ENCODE measurements at places on chromosomes 11 and 22.
A peak's percentile ranks its signal among the peaks of the same experiment; 100 is the strongest.

DNA sequence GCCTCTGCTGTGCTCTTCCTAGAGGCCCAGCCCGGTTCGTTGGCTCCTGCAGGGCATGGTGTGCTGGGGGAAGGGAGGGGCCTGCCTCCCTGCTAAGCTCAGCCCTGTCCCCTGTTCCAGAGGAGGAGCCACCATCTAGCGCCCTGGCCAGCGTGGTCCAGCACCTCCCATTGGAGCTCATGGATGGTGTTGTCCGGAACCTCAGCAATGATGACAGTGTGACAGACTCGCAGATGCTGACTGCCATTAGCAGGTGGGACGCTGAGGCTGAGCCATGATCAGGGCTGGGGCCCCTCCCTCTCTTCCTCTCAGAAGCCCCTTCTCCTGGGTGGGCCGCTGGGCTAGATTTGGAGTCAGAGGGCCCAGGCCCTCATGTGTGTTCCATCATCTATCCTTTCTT is 9.1 kb downstream of the USP35 start:
- H3K27me3 ChIP-seq, result no peaks in the 10 kb centered on the region
- H3K4me1 ChIP-seq, result peaks cover 16% of the 10 kb centered on the region
- H3K4me3 ChIP-seq, result no peak overlapping the region
- DNase-seq, result no peak

DNA sequence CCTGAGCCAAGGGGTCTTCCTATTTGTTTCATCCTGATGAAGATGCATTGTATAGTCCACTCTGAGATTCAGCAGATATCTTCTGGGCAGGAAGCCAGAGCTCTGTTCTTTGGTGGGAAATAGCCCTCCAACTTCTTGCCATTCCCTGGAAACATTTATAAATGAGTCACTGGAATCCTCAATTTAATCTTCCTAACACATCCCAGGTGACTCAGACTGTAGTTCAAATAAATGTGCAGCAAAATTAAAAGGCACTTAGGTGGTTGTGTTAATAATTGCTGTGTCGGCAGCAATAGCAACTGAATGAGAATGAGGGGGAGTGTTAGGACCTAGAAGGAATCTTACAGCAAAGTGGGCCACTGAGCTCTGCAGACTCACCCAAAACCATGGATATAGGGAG is 108.6 kb downstream of the INSC start:
- H3K4me3 ChIP-seq, result no peak overlapping the region
- H3K27me3 ChIP-seq, result peaks cover 6% of the 10 kb centered on the region
- no peak for DNase-seq

DNA sequence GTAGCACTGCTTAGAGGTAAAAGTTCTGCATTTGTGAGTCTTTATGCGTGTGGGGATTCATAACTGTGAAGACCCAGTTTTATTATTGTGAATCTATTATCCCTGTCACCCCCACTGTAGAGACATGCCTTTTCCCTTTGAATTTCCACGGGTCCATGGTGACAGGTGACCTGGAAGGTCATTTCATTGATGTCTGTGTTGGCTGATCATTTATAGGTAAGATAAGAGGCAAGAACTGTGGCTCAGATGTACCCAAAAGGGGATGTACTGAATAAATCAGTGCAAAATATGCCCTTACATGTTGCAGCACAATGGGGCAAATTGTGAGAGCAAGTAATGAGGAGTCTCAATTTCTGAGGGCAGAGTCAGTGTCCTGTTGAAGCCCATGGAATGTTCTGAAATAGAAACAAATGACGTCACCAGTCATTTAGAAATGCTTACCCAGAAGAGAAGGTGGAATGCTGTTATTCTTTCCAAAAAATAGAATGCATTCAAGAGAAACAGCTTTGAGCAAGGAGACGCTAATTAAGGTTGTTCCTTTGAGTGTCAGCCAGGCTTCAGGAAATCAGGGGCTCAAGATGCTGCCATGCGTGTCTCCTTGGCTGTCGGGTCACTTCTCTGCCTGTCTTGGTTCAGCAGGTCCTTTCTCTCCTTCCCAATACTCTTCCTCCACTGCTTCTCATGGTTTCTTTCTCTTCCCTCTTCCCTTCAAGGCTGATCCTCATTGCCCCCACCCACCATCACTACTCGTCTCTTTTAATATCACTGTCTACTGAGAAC is 118.7 kb upstream of the E2F8 start:
- H3K36me3 ChIP-seq, result no peaks in the 10 kb centered on the region
- no peaks in the 10 kb centered on the region for H3K4me1 ChIP-seq
- no peak overlapping the region for H3K4me3 ChIP-seq
- H3K27ac ChIP-seq, result no peak overlapping the region
- DNase-seq, result no peak

DNA sequence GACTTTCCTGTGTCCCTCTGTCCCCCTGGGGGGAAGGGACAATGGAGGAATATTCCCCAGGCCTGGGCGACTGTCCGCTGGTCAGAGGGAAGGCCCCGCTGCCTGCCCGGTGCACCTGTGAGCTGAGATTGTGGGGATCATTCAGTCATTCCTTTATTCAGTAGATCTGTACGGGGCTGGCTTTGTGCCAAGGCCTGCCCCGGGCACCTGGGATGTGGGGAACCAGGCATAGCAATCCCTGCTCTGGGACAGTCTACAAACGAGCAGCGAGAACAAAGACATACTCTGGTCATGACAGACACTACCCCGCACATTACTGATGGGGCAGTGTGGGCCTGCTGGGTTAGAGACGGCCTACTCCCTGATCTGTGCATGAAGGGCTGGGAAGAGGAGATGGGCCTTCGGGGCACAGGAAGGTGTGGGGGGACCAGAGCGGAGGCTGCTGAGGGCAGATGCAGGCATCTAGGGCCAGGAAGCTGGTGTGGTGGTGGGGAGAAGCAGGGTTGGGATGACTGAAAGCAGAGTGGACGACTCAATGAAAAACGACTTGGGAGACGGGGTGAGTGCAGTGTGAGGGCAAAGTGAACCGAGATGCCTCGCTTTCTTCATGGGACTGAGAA is 1.8 kb upstream of the MYO7A start:
- H3K4me3 ChIP-seq, result peak overlapping the region; percentile 73
- H3K36me3 ChIP-seq, result no peaks in the 10 kb centered on the region
- H3K4me1 ChIP-seq, result peaks cover 10% of the 10 kb centered on the region
- no peak overlapping the region for H3K27ac ChIP-seq
- DNase-seq, result no peak

DNA sequence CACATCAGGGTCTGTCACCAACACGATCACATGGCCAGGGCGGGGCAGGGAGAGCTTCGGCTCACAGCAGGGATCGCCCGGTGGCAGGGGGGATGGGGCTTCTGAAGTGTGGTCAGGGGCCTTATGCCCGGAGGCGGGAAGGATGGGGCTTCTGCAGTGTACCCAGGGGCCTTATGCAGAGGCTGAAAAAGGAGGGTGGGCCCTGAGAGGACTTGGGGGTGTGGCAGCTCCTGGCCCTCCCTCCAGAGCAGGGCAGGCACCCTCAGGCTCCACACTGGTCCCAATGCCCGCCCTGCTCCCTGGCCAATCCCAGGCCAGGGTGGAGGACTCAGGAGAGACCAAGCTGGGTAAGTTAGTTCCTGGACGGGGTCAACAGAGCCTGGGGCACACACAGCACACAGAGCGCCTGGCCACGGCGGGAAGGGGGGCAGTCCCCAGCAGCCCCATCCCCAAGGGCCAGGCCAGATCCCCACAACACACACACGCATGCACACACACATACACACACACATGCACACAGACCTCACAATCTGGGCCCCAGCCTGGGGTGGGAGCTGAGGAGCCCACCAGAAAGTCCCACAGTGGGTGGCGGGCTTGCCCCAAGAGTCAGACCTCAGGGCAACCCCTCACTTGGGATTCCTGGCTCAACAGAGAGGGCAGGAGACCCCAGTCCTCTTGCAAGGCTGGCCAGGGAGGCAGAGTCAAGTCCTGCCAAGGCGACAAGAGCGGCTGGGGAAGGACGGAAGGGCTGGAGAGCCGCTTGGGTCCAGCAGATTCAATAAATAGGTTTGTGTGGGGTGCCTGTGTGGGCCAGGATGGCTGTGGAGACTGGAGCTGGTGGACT is 1.1 kb upstream of the CEND1 start:
- H3K27ac ChIP-seq, result no peak overlapping the region
- peaks cover 13% of the 10 kb centered on the region for H3K36me3 ChIP-seq
- DNase-seq, result no peak
- no peak overlapping the region for H3K4me3 ChIP-seq
- peaks cover 2% of the 10 kb centered on the region for H3K4me1 ChIP-seq

DNA sequence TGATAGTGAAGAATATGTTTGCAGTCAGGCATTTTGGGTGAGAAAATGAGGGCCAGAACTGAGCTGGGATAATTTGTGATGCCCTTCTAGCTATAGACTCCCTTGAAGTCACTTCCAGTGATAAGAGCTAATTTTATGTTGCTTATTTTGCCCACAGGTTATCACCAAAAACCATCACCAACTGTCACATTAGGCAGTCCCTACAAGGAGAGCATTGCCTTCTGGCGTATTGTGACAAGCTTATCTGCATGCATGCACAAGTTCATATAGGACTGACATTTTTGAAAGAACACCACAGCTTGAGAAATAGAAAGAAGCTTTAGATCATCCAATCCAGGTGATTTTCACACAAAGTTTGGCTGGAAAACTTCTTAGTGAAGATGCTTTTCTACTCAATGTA is 735.3 kb upstream of the RAG2 start:
- no peak overlapping the region for H3K4me3 ChIP-seq
- no peaks in the 10 kb centered on the region for H3K27me3 ChIP-seq
- no peak for DNase-seq
- no peaks in the 10 kb centered on the region for H3K4me1 ChIP-seq
- no peaks in the 10 kb centered on the region for H3K36me3 ChIP-seq
- H3K27ac ChIP-seq, result no peak overlapping the region

- no peak for DNase-seq
- H3K36me3 ChIP-seq, result no peaks in the 10 kb centered on the region
- H3K4me1 ChIP-seq, result no peaks in the 10 kb centered on the region
- no peak overlapping the region for H3K4me3 ChIP-seq
- H3K27ac ChIP-seq, result no peak overlapping the region
These were observed 141.1 kb downstream of the C11orf91 start for GRCh38 chr11:33559567-33559966.

GRCh38 chr22:44928711-44929358 is 81.0 kb downstream of the PHF21B start:
- DNase-seq, result no peak
- peaks cover 17% of the 10 kb centered on the region for H3K27me3 ChIP-seq
- H3K4me1 ChIP-seq, result no peaks in the 10 kb centered on the region
- no peak overlapping the region for H3K4me3 ChIP-seq

DNA sequence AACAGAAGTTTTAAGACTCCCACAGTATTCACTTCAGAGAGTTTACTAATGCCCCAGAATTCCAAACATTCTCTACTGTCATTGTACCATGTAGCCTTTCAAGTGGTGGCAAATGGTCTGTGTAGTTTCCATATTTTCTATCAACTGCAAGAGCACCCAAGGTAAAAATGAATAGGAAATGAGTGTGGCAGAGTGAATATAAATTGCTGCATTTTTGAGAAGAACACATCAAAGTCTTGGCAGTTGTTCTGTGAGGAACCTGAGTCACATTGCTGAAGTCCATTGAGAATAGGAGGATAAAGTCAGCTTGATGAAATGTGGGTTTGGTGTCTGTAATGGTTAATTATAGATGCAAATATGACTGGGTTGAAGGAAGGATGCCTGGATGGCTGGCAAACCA is 193.6 kb downstream of the AASDHPPT start:
- no peaks in the 10 kb centered on the region for H3K4me1 ChIP-seq
- no peak for DNase-seq
- H3K4me3 ChIP-seq, result no peak overlapping the region
- H3K36me3 ChIP-seq, result no peaks in the 10 kb centered on the region
- no peak overlapping the region for H3K27ac ChIP-seq
- no peaks in the 10 kb centered on the region for H3K27me3 ChIP-seq

DNA sequence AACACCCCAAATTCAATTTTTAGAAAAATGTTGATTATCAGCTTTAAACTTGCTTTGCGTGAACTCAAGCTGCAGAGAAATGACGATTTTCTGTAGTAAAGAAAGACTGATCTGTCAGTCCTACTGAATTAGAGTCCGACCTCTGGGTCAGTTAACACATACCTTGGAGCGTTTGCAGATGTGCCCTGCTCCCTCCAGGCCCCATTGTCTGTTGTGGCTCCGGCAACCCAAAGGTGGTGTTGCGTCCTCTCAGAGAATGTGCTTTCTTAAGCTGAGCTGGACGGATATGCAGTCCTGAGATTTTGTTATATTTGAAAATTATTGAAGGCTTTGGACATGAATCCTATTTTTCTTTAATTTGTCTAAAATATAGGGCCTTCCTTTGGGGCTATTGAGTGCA is 31.5 kb upstream of the MYO18B start:
- H3K4me3 ChIP-seq, result no peak overlapping the region
- no peaks in the 10 kb centered on the region for H3K27me3 ChIP-seq
- H3K27ac ChIP-seq, result no peak overlapping the region

DNA sequence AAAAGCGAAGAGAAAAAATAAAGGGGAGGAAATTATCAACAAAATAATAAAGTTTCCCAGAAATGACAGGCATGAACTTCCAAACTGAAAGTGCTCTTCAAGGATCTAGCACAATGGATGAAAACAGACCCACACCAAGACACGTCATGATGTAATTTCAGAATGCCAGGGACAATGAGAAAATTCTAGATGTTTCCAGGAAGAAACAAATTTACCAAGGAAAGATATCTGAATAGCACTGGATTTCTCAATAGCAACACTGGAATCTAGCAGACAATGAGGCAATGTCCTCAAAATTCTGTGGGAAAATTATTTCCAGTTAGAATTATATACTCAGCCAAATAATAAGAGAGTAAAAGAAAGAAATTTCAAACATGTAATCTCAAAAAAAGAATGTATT is 46.0 kb downstream of the DENND5A start:
- no peaks in the 10 kb centered on the region for H3K4me1 ChIP-seq
- no peak overlapping the region for H3K27ac ChIP-seq
- no peaks in the 10 kb centered on the region for H3K27me3 ChIP-seq
- peaks cover 2% of the 10 kb centered on the region for H3K36me3 ChIP-seq
- no peak overlapping the region for H3K4me3 ChIP-seq

- peaks cover 19% of the 10 kb centered on the region for H3K27me3 ChIP-seq
- no peak overlapping the region for H3K27ac ChIP-seq
- DNase-seq, result no peak
- no peak overlapping the region for H3K4me3 ChIP-seq
- H3K36me3 ChIP-seq, result no peaks in the 10 kb centered on the region
These were observed 180.8 kb downstream of the DBX1 start for GRCh38 chr11:19979519-19979845.

GRCh38 chr22:24247011-24247507 is 2.2 kb upstream of the GGT5 start:
- H3K27ac ChIP-seq, result peak overlapping the region; percentile 8
- peaks cover 17% of the 10 kb centered on the region for H3K4me1 ChIP-seq
- DNase-seq, result no peak
- H3K27me3 ChIP-seq, result no peaks in the 10 kb centered on the region
- H3K36me3 ChIP-seq, result no peaks in the 10 kb centered on the region

- H3K27ac ChIP-seq, result no peak overlapping the region
- H3K27me3 ChIP-seq, result peaks cover 16% of the 10 kb centered on the region
- no peak for DNase-seq
- H3K4me1 ChIP-seq, result no peaks in the 10 kb centered on the region
- no peak overlapping the region for H3K4me3 ChIP-seq
- peaks cover 3% of the 10 kb centered on the region for H3K36me3 ChIP-seq
These were observed 164.6 kb downstream of the MN1 start for GRCh38 chr22:27636716-27637508.

GRCh38 chr22:32416556-32417085 is 4.6 kb upstream of the RTCB start:
- peaks cover 20% of the 10 kb centered on the region for H3K27me3 ChIP-seq
- no peak overlapping the region for H3K4me3 ChIP-seq
- H3K4me1 ChIP-seq, result peaks cover 3% of the 10 kb centered on the region
- no peak for DNase-seq

GRCh38 chr11:123361110-123361509 is 69.0 kb upstream of the GRAMD1B start:
- no peak overlapping the region for H3K27ac ChIP-seq
- no peak for DNase-seq
- H3K36me3 ChIP-seq, result no peaks in the 10 kb centered on the region
- peaks cover 5% of the 10 kb centered on the region for H3K4me1 ChIP-seq

Data from effector memory CD8-positive, alpha-beta T cell (primary cell).